ENCODE measurements at places on chromosomes 1 and 21. TPM values are rescaled to one million over a fixed set of nuclear protein-coding genes. Genes with fewer than 3 reads are reported as not detected.

Gene DMBX1
- total RNA-seq: 2.3 TPM

DNA sequence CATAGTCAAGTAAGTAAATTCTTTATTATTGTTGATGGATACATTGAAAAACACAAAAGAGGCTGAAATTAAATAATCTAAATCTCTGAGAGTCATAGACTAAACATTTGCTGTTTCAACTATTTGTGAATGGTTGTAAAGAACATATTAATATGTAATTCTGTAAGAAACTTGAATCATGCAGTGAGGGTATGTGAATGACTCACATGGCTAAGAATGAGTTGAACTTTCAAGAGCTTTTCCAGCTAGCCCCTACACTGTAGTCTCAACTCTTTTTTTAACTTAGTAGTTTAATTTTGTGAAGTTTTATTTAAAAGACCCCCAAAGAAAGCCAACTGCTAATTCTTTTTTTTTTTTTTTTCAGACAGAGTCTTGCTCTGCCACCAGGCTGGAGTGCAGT is 588.1 kb downstream of the DPYD start:
- no peak for DNase-seq

DNA sequence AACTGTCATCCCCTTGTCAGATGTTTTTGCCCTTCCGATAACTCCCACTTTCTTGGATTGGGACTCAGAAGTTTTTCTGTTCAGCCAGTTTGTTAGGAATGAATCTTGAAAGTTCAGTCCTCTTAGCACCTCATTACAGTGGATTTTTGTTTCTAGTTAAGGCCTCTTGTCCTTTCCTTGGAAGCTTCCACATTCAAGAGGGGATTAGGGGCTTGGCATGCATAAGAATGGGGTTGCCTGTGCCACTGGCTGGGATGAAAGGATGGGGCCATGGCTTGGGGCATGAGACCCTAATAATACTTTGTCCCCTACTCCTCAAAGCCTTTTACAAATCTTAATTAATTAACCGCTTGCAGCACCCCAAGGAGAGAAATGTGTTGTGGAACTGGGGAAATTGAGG is 2.4 kb upstream of the DHDDS start:
- DNase-seq: peak; percentile 47

GRCh38 chr1:212286556-212287131 is 1.4 kb downstream of the PPP2R5A start:
- DNase-seq: no peak

- DNase-seq: no peak
Measured at GRCh38 chr21:21076491-21076890, 78.3 kb downstream of the NCAM2 start.

- peak; percentile 42 for DNase-seq
Measured at GRCh38 chr1:28437924-28438699, 67.7 kb upstream of the RCC1 start.

DNA sequence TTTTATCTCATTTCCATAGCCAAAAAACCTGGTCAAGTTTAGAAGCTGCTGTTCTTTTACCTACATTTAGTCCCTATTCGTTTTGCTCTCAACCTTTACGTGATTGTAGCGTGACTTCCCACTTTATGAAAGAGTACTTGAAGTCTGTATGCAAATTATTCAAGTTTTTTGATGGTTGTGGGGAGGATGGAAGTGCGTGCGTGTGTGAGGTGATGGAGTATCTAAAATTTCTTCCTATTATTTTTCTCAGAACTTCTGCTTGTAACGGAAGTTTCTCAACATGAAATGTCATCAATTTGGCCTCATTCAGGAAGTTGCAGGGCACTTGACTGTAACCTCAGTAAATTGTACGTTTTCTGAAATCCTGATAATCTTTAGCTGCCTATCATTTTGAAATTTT is 64.0 kb downstream of the SAMSN1 start:
- DNase-seq: no peak

GRCh38 chr21:19565587-19565986 is 1162.0 kb upstream of the TMPRSS15 start:
- DNase-seq: no peak

GRCh38 chr1:88595355-88596002 is 88.6 kb upstream of the PKN2 start:
- DNase-seq: no peak

DNA sequence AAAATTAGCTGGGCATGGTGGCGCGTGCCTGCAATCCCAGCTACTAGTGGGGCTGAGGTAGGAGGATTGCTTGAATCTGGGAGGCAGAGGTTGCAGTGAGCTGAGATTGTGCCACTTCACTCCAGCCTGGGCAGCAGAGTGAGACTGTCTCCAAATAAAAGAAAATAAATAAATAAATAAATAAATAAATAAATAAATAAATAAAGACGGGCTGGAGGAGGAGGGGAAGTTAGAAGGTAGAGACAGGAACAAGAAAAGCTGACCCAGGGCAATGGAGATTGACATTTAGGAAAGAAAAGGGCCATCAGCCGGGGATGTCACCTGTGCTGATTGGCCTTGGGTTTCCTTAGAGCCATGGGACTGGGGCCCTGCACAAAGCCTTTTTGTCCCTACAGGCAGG is 153.7 kb upstream of the IGSF21 start:
- DNase-seq: no peak
